ENCODE measurements at places on chromosomes 13 and 19.

GRCh38 chr13:44237881-44238421 lies 135.7 kb upstream of the SERP2 start:
- no peak for DNase-seq

GRCh38 chr13:113553511-113554332 lies 30.8 kb upstream of the TFDP1 start:
- DNase-seq: no peak

DNA sequence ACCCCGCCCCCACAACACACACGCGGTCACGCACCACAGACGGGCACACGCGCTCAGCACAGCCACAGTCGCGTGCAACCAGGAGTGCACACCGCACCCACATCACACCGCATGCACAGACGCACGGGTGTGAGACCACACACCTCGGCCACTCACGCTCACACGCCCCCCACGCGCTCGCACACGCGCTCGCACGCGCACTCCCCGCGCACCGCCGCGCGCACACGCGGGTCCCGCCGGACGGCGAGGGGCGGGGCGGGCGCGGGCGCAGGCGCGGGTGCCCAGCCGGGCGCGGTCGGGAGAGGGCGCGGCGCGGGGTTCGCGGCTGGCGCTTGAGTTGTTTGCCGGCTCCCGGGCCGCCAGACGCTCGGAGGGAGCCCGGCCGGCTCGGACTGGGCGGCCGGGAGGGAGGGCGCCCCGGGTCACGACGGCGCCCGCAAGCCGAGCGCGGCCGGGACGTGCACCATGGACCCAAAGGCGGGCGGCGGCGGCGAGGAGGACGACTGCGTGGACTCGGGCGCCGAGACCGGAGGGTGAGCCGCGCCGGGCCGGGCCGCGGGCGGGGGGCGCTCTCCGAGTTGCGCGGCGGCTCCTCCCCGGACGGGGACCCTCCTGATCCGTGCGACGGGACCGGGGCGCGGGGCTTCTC lies at the start of gene FAM124A:
Gene FAM124A, plus strand, starts transcription at position 362 of the 649 bp plus-strand sequence. Its CDS starts 104 bp downstream, at position 466.
- peak; percentile 60 for DNase-seq

DNA sequence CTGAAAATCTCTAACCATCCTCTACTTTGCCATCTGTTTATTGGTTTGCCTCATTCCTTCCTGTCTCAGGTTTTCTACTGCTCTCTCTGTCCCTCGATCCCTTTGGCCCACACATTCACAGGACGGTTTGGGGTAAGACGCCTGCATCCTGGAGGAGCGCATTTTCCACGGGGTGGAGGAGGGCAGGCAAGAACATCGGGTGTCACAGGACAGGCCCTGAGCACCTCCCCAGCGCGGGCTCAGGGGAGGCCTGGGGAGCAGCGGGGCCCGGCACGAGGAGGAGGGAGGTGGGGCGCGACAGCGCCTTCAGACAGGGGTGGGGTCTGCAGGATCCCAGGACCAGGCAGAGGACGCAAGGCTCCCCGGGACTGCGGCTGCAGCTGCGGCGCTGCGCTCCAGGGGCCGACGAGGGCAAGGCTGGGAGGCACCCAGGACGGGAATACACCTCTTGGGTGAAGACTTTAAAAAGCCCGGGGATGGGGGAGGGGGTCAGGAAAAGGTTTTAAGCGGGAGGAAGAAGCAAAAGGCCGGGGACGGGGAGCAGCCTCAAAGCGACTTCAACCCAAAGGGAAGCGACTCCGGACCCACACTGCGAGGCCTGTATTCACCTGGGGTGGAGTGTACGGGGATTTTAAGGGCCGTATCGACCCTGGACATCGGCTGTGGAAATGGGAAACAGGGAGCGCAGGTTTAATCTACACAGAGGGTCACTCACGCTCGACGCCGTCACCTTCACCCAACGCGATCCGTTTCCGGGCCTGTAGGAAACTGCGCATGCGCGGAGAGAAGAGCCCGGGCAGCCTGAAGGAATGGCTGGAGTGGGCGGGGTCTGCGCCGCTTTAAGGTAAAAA lies at the start of gene ZNF415:
Gene ZNF415, minus strand, starts transcription at position 770 of the 851 bp plus-strand sequence. CDS start 10,234 bp downstream, outside the sequence.
- peak; percentile 86 for DNase-seq

GRCh38 chr13:40130871-40131636 lies 475.6 kb downstream of the COG6 start:
- no peak for DNase-seq

Data from spinal cord (tissue), 10 donors.